ENCODE measurements at places on chromosomes 3 and 15.

GRCh38 chr3:28315711-28316110 is 32.8 kb upstream of the ZCWPW2 start:
- no peak for DNase-seq

GRCh38 chr15:91099616-91099994 is 452 bp upstream of the SV2B start:
- no peak for DNase-seq

DNA sequence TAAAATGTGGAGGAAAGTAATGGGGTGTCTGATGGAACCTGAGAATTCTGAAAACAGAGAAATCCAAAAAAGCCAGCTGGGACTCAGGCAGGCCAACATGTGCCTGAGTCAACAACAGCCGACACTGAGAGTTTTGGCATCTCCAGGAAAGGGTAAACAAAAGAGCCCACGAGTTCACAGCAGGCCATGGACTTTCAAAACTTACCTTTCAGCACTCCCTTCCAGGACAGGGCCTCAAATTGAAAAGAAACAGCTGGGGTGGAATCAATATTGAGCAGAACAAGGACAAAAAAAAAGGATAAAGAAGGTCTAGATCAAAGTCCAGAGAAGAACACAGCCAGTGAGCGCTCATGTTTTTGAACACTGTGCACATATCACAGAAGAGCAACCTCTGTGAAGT is 735.4 kb upstream of the GRM7 start:
- no peak for DNase-seq

GRCh38 chr3:129612534-129613366 is 6.3 kb upstream of the PLXND1 start:
- no peak for DNase-seq

DNA sequence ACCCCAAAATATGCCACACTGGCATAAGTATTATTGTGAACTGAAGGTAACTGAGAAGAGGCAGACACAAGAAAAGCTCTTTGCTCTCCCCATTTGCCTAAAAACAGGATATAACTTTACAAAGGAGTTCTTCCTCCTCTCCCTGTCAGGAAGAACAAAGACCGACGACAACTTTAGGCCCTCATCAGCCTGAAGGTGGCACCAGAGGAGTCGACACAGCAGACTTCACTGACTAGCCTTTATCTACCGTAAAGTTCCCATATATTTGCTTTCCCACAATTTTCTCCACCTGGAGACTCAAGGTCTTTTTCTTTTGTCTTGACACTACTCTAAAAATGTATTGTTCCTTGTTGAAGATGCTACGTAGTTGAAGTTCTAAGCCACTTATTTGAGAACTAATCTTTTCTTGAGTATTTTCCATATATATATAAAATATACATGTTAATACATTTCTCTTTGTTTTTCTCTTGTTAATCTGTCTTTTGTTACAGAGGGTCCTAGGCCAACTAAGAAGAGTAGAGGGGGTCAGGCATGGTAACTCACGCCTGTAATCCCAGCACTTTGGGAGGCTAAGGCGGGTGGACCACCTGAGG is 16.2 kb upstream of the XIRP1 start:
- DNase-seq: no peak

DNA sequence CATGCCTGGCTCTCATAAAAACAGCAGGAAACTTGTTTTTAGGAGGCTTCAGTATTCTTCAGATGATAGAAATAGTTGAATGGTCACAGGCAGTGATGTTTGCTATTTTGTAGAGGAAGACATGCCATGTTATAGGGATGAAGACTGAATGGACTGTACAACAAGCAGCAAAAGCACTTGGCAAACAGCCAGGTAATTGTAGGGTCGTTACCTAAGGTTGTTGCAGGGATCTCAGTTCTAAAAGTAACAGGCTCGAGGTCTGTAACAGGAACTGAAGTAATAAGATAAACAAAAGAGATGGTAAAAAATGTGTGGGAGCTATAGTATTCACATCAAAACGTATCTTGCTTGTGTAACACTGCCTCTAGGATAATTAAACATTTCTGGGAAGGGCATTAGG is 116.3 kb downstream of the TFG start:
- no peak for DNase-seq

DNA sequence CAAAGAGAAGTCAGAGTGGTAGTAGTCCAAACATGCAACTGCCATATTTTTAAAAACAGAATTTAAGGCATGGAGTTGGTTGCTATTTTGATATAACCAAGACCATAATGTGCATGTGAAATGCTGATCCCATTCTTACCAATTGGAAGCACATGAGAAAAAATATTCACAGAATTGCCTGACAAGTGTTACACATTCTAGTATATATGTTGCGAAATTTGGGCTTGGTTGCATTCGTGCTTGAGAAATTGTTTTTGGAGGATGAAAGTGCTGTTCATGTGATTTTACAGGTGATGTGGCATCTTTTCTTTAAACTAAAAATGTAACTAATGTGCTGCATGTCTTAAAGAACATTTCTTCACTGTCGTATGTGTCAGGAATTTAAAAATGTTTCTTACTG is 199.7 kb downstream of the CHL1 start:
- no peak for DNase-seq

DNA sequence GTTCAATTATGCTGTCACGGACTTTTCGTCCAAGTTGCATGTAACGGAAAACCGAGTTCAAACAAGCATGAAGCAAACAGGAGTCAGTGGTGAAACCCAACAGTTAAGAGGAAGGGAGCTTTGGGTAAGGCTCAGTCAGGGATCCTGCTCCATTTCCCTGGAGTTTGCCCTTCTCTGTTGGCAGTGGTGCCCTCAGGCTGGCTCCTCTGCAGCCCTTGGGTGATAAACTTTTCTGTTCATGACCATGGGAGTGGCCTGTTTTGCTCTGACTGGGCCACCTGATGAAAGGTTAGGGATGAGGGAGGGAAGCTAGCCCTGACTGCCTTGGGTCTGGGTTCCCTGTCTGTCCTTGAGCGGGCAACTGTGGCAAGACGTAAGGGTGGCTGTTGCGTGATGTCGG is 16.1 kb downstream of the CHAC1 start:
- DNase-seq: no peak

DNA sequence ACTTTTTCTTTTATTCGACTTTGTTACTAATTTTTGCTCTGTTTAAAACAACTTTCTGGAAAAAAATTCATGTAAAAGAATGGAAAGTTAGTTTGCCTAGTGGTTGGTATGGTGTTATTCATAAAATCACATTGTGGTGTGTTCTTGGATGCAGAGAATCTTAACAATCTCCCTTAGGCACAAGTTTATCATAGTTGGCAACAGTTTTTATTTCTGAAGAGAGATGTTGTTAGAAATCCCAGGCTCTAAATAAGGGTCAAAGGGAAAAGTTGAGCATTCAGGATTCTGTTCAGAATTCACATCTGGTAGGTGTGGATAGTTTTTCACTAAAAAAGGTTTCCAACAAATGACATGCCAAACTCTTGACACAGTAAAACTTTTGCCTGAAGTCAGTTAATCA is 6.4 kb downstream of the DUT start:
- no peak for DNase-seq

GRCh38 chr3:13877911-13878280 is 2.0 kb downstream of the WNT7A start:
- DNase-seq: no peak

- DNase-seq: no peak
Measured at GRCh38 chr3:133662278-133662651, 524 bp upstream of the TOPBP1 start.

DNA sequence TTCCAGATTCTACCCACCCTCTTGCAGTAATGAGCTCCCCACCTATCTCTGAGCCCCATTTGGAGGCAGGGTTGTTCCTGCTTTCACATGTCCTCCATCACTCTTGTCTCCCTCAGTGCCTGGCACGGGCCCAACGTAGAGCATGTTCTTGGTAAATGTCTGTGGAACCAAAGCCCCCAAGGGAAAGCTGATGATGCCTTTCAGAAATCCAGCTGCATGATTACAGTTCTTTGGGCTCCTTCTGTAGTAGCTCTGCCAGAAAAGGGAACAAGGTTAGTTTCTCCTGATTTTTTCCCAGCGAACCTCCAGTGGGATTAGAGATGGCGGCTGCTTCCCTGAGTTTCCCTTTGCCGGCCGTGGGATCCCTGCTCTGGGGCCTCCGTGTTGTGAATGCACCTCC is 39.3 kb downstream of the CGNL1 start:
- DNase-seq: no peak

DNA sequence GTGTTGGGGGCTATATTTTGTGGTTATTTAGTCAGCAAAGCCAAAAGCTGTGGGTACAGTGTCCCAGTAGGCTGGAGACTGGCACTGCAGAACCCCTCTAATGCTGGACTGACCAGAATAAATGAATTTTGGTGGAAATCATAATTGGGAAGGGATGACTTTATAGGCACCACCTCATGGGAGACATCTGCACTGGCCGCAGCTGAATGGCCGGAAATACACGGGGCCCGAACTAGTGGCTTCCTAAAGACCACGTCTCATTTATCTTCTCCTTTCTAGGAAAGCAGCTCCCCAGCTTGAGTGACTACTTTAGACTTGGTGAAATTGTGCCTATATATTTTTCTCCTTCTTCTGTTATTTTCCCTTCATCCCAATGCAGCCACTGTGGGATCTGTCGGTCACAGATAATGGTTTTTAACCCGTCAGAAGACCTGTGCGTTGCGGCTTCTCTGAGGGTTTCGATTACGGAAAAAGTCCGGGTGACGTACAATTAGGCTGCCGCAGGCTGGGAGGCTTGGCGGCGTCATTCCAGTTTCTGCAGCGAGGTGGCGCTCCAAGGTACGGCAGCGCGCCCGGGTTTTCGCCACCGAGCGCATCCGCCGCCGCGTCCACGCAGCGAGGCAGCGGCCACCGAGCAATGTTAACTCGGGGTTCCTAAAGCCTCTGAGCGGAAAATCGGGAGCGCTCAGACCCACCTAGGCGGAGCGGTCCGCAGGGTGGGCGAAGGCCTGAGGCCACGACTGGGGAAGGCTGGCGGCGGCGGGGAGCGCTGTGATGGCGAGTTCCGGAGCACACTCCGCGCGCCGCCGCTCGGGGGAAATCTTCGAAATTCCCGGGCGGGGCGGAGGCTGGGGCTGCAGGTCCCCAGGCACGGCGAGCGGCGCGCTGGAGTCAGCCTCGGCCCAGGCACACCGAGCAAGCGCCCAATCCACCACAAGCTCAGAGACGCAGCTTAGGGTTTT is 26.3 kb downstream of the NR2F2 start:
- DNase-seq: peak; percentile 81

DNA sequence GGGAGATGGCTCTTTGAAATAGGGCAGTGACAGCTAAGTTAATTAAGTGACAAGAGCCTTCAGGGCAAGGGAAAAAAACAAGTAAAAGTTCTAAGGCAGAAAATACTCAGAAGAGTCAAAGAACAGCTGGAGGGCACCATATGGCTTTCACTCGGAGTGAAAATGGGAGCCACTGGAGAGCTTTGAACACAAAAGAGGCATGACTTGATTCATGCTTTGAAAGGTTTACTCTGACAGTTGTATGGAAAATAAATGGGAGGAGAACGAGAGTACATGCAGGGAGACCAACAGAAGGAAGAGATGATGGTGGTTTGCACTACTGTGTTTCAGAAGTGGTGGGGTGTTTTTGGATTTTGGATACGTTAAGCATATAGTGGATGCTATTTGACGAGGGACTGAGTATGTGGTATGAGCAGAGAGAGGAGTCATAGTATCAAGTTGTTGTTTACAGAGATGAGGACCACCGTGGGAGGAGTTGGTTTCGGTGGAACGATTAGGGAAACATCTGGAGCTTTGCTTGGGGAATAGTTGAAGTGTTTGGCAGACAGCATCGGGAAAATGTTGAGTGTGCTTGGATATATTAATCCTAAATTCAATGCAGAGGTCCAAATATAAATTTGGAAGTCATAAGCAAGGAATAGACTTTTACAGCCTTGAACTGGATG is 411.5 kb downstream of the GABRG3 start:
- no peak for DNase-seq

DNA sequence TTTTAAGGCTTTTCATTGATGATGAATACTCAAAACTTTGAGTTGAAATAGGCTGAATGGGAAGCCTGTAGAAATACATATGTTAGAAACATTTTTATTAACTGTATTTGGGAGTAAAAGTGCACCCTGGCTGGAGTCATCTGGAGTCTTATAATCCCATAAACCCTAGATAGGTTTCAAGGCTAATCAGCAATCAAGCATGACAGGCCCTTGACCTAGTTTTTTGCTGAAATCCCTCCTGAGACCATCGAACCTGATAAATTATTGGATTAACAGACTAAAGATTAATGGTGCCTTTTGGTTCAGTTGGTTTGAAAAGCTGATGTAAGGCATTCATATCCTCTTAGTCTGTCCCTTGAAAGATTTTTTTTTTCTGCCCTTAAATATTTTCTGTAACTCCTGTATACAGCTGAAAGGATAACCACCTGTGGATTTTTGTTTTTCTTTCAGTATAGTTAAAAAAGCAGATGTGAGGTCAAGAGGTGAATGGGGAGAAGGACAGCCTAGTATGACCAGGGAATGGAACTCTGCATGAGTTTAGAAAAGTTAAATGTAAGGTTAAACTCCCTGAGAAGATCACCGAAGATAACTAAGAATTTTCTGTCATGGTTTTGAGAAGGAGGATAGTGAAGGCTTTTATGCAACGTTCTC is 69.4 kb upstream of the STXBP5L start:
- DNase-seq: no peak

DNA sequence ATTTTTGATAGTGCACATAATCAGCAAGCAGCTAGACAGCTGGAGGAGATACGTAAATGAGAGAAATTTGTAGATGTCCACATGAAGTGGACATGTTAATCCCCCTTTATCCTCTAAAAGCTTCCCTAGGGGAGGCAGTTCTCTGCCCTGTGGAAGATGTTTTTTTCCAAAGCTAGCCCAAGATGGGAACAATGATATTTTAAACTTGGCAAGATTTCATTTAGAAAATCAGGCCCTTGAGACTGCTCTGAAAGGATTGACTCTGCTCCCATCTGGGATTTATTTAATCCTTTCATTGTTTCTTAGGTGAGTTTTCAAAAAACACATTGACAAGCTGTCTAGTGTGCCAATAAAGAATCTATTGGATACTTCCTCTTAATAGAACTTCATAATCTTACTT is 92.0 kb downstream of the SYNPR start:
- no peak for DNase-seq

DNA sequence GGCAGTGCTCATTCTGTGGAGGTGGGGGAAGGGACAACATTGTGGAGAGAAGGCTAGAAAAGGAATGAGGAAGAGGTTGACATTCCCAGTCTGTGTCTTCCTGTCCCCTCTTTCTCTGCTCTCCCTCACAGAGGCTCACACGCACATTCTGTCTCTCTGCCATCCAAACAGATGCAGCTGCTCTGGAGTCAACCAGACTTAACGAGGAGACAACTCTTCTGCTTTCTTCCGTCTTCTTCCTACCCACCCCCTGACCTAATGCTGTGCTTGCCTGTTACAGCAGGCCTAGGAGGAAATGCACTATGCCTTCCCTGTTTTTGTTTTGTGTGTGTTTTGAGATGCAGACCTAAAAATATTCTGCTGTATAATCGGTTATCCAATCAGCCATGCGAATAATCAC is 121.9 kb downstream of the CACNA1D start:
- DNase-seq: no peak
